ENCODE measurements at places on chromosomes 6 and 20.

DNA sequence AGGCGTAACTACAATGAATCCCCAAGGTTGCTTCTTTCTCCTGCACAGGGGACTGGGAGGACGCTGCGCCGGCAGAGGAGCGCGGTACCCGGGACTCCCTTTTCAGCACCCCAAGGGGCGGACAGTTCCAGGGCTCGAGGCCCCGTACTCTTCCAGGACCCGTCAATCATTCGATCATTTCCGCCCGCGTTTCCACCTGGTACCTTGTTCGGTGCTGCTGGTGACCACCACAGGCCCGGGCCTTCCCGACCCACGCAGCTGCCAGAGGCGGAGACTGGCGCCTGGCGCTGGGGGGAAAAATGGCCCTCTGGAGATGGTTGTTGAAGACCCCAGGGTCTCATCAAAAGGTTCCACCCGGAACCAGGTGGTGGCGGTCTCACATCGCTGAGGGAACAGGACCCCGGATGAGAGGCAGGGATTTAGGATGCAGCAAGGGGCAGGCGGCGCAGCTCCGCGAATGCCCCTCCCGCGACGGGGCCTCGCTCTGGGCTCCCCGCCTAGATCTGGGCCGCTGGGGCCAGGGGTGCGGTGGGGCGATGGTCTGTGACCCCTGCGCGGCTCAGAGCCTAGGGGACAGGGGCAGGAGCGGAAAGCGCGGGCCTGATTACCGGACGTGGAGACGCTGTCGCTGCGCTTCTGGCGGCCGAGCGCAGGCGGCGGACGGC, 744 bp downstream of the VSX1 start:
- no peak for DNase-seq

GRCh38 chr20:46735436-46735835, 26.0 kb downstream of the SLC2A10 start:
- no peak for DNase-seq

DNA sequence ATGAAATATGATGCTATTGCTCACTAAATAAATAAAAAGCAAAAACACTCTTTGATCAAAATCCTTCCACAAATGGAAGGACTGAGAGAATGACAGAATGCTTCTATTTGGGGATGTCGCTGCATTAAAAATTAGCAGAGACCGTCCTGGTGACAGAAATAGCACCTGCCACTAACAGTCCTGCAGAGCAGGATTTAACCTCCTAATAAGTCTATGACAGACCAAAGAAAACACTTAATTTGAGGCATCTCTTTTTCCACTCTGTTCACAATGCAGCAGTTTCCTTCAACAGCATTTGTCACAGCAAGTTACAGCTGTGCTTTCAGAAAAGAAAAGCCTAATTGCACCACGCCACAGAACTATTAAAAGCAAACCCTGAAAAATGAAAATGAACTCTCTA, 140.6 kb upstream of the BEND6 start:
- no peak for DNase-seq

GRCh38 chr6:27672113-27672799, 199.4 kb upstream of the ZNF184 start:
- peak; percentile 31 for DNase-seq

DNA sequence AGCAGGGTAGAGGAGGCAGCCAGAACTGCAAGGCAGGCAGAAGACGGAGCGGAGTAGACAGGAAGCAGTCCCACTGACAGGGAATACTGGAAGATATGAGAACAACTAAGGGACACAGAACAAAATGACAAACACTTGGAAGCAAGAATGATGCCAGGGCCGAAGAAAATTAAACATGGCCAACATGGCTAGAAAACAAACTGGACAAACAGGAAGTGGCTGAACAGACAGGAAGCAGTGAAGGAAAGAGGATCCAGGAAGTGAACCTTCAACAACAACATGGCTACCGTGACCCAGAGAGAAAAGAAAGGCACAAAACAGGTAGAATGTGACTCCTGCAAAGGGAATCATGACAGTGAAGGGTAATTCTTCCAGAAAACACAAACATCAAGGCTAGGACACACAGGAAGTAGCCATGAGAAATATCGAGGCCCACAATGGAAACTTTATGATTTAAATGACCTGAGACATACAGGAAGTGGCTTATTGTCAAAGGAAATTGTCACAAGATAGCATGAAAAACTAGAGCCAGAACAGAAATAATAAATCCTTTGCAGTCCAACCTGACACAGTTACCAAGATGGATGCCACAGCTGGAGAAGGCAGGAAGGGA, 9.1 kb downstream of the COL11A2 start:
- DNase-seq = no peak

GRCh38 chr20:3612795-3613572, 50.2 kb downstream of the GFRA4 start:
- no peak for DNase-seq

- no peak for DNase-seq
These were observed 46.9 kb downstream of the PDYN start for GRCh38 chr20:1946762-1947534.

- DNase-seq = no peak
These were observed 204.5 kb upstream of the TAB2 start for GRCh38 chr6:149112976-149113375.

DNA sequence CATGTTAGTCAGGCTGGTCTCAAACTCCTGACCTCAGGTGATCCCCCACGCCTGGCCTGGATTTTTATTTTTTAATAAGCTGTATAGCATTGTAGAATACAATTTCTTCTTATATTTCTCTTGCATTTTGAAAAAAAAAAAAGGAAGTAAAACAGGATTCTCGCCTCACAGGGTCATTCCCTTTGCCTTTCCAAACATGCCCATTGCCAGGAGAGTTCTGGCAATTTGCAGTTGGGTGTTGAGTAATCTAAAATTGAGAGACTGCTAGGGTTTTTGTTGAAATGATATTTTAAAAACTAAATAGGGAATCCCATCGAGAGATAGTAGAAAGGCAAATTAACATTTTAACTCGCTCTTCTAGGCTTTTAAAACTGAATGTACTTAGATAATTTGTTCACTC, 196.1 kb downstream of the JARID2 start:
- no peak for DNase-seq

GRCh38 chr20:3237958-3238615, 903 bp downstream of the SLC4A11 start:
- DNase-seq = no peak

GRCh38 chr20:17545127-17545526, 13.9 kb upstream of the BFSP1 start:
- no peak for DNase-seq

- DNase-seq = no peak
These were observed 69.4 kb downstream of the JPH2 start for GRCh38 chr20:44117296-44118184.

- peak; percentile 52 for DNase-seq
These were observed 162.7 kb downstream of the GRM4 start for GRCh38 chr6:33983109-33983716.

- no peak for DNase-seq
These were observed 79.1 kb downstream of the SLC22A23 start for GRCh38 chr6:3377536-3378397.

- DNase-seq = no peak
These were observed 477 bp upstream of the ITPA start for GRCh38 chr20:3208786-3209256.

- DNase-seq = no peak
These were observed 59.5 kb downstream of the PDE7B start for GRCh38 chr6:135910790-135911618.

DNA sequence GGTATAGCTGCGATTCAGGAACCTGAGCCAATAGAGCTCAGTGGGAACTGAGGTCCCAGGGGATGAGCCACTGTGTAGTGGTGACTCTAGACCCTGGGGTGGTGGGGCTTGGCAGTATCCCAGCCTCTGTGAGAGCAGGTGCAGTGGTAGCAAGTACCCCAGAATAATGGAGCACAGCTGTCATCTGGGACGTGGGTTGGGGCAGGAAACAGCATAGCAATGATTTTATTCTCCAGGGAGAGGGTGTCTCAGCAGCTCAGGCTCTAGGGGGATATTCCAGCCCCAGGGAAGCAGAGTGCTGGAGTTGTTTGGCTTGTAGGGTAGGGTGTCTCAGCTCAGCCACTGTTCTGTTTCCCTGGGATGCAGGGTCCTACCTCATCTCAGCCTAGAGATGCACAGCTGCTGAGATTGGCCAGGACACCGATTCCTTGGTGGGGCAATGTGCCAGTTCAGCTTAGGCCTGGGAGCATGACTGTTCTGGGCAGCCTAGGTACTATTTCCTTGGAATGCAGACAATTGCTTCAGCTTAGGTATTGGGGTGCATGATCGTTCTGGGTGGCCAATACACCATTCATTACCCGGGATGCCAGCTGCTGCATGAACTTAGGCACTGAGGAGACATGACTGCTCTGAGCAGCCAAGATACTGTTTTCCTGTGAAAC, 34.0 kb upstream of the NUP153 start:
- no peak for DNase-seq

- no peak for DNase-seq
These were observed 51.9 kb upstream of the SLC22A16 start for GRCh38 chr6:110528101-110528929.

DNA sequence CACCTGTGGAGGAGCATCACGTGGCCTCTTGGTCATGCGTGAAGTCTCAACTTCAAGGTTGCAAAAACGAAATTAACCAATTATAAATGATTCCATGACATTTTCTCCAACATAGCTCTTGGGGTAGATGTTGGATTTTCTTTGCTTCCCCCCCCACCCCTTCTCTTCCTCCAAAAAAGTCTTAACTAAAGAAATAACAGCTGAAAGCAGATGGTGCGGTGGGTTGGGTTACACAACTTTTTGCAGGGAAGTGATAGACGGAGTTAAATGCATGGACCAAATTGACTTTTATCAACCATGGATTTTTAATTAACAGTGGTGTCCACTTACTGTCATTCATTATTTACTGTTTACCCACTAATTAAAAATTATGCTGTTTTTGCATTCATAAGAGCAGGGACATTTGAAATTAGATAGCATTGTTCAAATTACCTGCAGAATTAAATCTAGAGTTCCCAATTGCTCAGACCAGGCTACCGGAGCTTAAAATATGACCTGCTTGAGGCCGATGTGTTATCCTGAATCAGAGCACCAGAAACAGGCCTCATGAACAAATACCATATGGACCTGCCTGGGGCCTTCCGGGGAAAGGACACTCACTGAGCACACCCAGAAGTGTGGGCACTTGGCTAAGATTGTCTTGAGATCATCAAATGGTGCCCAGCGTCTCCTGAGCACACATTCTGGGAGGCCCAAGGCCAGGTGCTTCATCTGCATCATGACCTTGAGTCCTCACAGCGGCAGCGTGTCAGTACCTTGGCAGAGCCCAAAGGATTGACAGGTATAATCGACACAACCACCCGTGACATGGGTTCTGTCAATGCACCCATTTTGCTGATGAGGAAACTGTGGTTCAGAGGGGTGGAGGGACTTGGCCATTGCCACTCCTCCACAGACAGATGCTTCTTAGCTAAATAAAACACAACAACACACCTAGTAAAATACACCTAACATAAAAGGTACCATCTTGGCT, 41.5 kb downstream of the APCDD1L start:
- DNase-seq = no peak

DNA sequence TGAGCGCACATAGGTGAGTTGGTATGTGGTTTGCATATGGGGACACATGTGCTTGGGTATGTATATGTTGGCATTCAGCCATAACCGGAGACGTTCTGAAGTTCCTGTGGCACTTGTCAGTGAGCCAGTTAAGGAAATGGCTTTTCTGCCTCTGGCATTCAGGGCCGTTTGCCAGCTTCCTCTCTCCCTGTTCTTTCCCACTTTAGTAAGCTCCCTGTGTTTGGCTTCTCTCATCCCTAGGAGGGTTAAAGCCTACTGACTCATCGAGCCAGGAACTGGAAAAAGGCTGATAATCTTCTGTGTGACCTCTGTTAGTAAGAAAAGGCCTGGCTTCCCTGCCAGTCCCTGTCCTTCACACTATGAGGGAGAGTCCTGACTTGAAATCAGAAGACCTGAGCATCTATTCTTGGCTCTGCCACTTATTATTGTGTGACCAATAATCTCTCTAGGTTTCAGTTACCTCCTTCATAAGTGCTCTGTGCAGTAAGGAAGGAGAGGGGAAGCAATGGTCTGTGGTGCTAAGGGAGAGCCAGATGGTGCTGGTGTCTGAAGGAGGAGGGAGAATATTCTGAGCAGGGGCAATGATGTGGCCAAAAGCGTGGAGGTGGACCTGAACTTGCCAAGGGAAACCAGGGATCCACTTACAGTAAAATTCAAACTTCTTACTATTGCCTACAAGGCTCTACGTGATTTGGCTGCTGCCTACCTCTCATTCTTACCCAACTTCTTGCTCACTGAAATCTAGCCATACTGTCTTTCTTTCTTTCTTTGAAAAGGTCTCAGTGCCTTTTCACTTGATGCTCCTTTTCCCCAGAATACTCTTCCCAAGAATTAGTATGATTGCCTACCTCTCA, 31.4 kb downstream of the ACSS2 start:
- DNase-seq = no peak

DNA sequence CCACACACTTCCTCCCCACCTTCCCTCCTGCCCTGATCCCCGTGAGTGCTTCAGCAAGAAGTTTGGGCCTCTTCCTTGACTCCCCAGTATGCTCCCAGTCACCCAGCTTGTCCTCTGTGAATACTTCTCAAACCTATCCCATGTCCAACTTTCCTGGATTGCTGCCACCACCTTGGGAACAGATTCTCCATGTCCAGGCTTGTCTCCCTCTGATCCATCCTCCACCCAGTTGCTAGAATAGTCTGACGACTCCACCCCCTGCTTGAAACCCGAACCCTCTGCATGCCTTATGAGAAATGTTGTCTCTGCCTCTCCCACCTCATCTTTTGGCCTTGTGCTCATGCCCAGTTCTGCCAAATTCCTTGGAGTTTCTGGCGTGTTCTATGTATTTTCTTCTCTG, 108.0 kb downstream of the PPP1R14C start:
- DNase-seq = peak; percentile 17
